ENCODE measurements at places on chromosomes 5 and 9. TPM values are rescaled to one million over a fixed set of nuclear protein-coding genes. Genes with fewer than 3 reads are reported as not detected.

The PCDHA9 gene
- 0.16 TPM for polyA plus RNA-seq

The ACOT12 gene
- not detected for polyA plus RNA-seq

The PCDHB15 gene
- polyA plus RNA-seq: 30.0 TPM

The TAF1L gene
- not detected for polyA plus RNA-seq

The C5orf34 gene
- polyA plus RNA-seq: 1.4 TPM

The SPATA31C1 gene
- polyA plus RNA-seq: not detected

The DNM1 gene
- 35.0 TPM for polyA plus RNA-seq

The PRLR gene
- polyA plus RNA-seq: not detected

The ECSCR gene
- polyA plus RNA-seq: not detected

The HMMR gene
- polyA plus RNA-seq: not detected

The SLC36A3 gene
- not detected for polyA plus RNA-seq

The EQTN gene
- 15.1 TPM for polyA plus RNA-seq

The CERCAM gene
- polyA plus RNA-seq: 1.6 TPM

The GPRIN1 gene
- polyA plus RNA-seq: 2.2 TPM

The OR1Q1 gene
- not detected for polyA plus RNA-seq

The PLAC8L1 gene
- not detected for polyA plus RNA-seq

The CAMLG gene
- polyA plus RNA-seq: 122 TPM

The LCN10 gene
- polyA plus RNA-seq: not detected

The CLIC3 gene
- polyA plus RNA-seq: not detected

The LTC4S gene
- not detected for polyA plus RNA-seq

The PCDHGA11 gene
- polyA plus RNA-seq: 2.4 TPM

The SPINK4 gene
- not detected for polyA plus RNA-seq

The LIFR gene
- 8.8 TPM for polyA plus RNA-seq

The PLPP1 gene
- 128 TPM for polyA plus RNA-seq

The ABLIM3 gene
- polyA plus RNA-seq: 4.1 TPM

Data from Purkinje cell (primary cell).